ENCODE measurements at places on chromosomes 5 and 9.

DNA sequence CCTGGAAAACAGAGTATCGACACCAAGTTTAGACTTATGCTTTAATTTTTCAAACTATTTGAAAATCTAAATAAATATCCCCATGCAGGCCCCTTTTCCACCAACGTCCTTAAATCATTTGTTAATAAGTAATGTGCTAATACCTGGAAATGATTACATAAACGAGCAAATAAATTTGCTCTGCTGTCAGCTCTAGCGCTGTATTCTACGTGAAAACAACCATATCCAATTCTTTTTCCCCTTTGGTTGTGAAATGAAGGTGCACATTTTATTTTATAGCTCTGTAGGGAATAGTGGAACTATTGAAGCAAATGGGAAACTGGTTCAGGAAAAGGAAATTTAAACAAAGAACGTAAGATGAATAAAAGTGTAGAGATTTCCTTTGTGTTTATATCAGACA lies 137.7 kb upstream of the ZNF608 start:
- DNase-seq, result no peak

GRCh38 chr9:109346904-109347303 lies 26.0 kb upstream of the EPB41L4B start:
- DNase-seq, result no peak

DNA sequence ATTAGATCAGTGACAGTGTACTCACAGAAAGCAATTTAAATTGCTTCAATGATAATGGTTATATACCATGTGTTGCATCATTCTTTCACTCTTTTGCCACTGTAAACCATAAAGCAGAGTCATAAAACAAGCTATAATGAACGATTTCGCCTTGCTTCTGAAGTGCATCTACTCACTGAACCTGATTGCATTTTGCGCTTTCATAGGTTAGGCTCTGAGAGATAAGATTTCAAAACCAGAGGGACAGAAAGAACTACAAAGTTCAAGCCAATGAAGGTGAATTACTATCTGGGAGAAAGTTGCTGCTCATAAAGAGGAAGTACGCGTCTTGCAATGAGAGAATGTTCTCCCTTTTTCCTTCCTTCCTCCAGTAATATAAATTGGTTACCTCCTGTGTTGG lies 412.7 kb downstream of the CETN3 start:
- DNase-seq, result no peak

- DNase-seq, result no peak
These were observed 200.5 kb upstream of the SLC27A6 start for GRCh38 chr5:128764601-128765310.

DNA sequence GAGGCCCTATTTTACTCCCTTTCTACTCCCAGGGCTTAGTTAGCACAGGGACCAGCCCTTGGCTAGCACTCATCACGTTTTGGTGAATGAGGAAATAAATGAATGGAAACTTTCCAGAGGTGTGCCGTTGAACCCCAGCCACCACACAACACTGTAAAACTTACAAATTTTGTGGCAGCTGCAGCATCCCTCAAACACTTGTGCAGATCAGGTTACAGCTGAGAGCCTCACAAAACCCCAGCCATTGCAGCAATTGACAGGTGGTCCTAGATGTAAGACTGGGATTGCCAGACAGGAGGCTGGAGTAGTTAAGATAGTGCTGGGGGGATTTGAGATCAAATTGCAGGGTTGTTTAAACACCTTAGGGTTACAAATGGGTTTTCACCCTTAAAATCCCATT lies 482.2 kb upstream of the KIF2A start:
- DNase-seq, result no peak

GRCh38 chr5:110106750-110107149 lies 417.0 kb downstream of the MAN2A1 start:
- DNase-seq, result no peak

GRCh38 chr9:15357050-15357653 lies 50.1 kb upstream of the TTC39B start:
- DNase-seq, result no peak

- no peak for DNase-seq
These were observed 23.2 kb upstream of the TMEM250 start for GRCh38 chr9:136141682-136142413.

All from NCI-H2029 (cell line).